Germinal center (tissue), 1 donor: ENCODE measurements at places on chromosomes 12 and 14.

GRCh38 chr12:11651381-11651780 lies 1.9 kb downstream of the ETV6 start:
- DNase-seq = no peak

DNA sequence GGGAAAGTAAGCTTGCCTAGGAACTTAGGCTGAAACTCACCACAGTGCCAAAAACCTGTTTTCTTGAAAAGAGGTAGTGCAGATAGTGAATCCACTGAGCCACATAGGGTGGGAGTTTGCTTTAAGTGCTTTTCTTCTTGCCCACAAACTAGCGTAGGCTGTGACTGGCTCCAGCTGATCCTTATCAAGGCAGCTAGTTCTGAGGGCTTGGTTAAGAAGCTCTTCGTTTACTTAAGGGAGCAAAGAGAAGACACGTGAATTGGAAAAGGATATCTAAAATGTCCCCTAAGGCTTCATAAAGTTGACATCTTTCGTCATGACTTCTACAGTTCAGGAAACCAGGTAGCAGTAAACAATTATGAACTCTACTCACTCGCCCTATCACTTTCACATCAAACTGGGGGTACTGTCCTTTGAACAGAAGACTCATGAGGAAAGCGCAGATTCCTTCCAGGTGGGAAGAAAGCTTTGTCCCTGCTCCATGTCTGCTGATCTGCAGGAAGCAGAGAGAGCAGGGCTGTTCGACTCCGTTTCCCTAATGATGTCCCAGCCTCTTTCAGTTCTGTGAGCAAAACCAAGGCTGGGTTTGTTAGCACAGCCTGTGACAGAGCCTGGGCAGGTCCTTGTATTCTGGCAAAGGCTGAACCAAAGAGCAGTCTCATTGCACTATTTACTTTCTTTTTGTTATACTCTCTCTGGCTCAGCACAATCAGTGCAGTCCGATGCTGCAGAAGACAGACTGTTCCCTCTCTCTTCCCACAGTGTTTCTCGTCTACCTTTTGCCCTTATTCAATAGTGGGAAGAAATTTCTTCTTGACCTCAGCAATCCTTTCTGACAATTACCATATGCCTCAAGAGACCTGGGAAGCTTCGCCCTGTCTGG lies 93.5 kb upstream of the ETV6 start:
- DNase-seq = no peak

DNA sequence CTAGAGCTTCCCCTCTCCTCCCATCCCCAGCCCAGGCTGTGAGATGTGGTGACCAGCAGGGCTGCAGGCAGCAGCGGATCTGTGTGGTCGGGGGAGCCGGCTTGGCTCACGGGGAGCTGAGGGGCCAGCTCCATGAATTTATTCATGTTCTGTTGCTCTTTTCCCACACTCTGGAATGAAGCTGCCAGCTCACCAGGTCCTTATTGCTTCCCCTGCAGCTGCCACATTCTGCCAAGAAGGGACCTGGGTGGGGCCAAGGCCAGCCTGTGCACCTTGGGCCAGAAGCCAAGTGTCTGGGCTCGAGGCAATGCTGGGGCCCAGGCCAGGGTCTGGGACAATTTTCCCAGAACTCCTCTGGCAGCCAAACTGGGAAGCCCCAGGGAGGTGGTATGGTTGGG lies 2.5 kb upstream of the C1QL4 start:
- DNase-seq = no peak

- no peak for DNase-seq
These were observed 71.9 kb upstream of the TCL1B start for GRCh38 chr14:95614349-95614748.

- DNase-seq = no peak
These were observed 517.4 kb downstream of the DIO2 start for GRCh38 chr14:79693935-79694334.
